ENCODE measurements at places on chromosomes 6 and 20. TPM values are rescaled to one million over a fixed set of nuclear protein-coding genes. Genes with fewer than 3 reads are reported as not detected.

Gene ABHD16B
- total RNA-seq: not detected

GRCh38 chr20:37907330-37907676 is 4.4 kb downstream of the VSTM2L start:
- no peak overlapping the region for H3K27ac ChIP-seq
- H3K4me3 ChIP-seq: no peak overlapping the region
- no peak for DNase-seq
- H3K27me3 ChIP-seq: peaks cover 51% of the 10 kb centered on the region

Gene GNL1
- 84.3 TPM for total RNA-seq

Gene PRR18
- total RNA-seq: not detected

DNA sequence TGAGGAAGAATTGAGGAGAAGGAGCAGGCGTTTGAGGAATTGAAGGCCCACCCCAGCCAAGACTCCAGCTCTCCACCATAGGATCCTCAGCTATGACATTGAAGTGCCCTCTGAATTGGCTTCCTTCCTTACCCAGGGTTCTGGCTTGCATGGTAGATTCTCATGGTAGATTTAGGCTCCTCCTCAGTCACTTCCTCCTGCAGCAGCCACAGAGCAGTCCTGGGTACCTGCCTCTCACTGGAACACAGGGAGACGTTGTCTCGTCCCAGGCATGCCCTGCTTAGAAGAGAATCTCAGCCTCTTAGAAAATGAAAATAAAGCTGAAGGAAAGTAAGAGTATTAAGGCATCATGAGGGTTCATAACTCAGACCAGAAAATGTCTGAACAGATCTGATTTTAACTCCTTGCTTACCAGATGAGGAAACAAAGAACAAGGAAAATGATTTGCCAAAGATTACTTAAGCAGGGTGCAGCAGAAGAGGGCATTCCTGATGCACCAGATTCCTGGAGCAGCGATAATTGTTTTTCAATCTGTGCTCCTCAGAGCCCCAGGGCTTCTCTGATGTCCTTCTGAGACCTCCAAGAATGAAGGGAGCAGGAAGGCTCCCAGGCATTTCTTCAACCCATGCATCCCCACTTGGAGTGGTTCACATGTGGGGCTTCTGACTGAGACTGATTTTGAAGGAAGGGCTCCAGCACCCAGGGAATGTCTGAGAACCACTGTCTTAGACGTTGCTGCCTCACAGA is 219.8 kb downstream of the HIVEP2 start:
- no peak for DNase-seq
- H3K36me3 ChIP-seq: no peaks in the 10 kb centered on the region
- H3K4me1 ChIP-seq: peaks cover 13% of the 10 kb centered on the region

GRCh38 chr6:307874-308273 is 15.6 kb downstream of the DUSP22 start:
- peaks cover 13% of the 10 kb centered on the region for H3K36me3 ChIP-seq
- H3K27me3 ChIP-seq: no peaks in the 10 kb centered on the region
- no peak overlapping the region for H3K27ac ChIP-seq
- H3K4me1 ChIP-seq: peaks cover 10% of the 10 kb centered on the region
- DNase-seq: no peak

All from activated naive CD8-positive, alpha-beta T cell treated with anti-CD3 and anti-CD28 coated beads, Interleukin-2, amount 10 ng/mL, durations not matched to agents 7 days and 5 days (primary cell).